ENCODE measurements at places on chromosomes 4 and X.

DNA sequence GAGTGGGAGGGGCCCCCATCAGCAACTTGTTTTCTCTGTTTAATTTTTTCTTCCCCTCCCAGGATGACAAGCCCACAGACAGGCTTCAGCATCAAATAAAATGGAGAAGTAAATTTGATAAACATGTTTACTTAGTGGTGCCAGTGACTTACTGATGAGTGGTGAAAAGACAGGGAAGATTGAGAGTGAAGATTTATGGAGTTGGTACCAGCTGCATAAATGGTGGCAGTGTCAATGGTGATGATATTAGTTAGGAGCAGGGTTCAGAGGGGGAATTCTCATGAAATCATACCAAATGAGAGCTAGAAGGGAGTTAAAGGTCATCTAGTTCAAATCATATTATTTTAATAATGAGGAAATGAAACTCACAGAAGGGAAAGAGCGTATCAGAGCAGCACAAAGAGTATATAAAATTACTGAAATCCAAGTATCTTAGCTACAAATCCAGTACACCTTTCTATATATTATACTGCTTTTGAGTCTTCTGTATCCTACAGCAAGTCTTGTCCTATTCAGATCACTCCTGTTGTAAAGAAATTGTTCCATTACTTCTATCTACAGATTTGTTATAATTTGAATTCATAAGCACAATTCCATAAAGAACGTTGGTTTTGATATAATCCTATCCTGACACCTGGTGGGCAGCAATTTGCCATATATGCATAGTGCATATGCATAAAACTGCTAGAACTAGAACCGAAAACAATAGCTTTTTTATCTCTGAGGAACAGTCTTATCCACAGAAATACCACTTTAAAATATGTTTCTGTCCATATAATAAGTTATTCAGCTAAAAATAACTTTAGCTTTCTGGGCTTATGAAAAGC lies 5.0 kb downstream of the P2RY10 start:
- no peak for DNase-seq

- no peak for DNase-seq
These were observed 12.0 kb downstream of the NHSL2 start for GRCh38 chrX:71922686-71923085.

GRCh38 chr4:106034751-106035150 lies 139.5 kb downstream of the NPNT start:
- DNase-seq: no peak

DNA sequence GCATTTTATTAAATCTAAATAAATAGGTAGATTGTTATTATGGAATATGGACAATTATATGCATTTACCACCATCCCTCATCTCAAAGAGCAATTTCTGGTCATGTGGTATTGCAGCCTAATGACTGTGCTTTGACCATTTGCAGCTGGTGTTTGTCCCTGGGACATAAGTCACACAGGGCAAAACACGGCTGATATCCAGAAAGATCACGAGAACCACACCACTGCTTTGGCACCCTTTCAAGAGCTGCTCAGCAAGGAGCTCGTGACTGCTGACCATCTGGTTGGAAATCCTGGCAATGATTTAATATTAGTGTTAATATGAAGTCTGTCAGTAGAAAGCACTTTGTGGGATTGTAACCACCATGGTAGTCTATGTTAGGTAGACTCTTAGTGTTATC lies 545.0 kb downstream of the GBA3 start:
- no peak for DNase-seq

DNA sequence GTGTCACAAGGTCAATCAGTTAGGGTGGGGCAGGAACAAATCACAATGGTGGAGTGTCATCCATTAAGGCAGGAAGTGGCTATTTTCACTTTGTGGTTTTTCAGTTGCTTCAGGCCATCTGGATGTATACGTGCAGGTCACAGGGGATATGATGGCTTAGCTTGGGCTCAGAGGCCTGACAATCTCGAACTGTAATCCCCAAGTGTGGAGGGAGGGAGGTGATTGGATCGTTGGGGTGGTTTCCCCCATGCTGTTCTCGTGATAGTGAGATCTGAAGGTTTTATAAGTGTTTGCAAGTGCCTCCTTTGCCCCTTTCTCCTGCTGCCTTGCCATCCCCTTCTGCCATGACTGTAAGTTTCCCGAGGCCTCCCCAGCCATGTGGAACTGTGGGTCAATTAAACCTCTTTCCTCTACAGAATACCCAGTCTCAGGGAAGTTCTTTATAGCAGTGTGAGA lies 36.7 kb upstream of the STS start:
- DNase-seq: no peak

DNA sequence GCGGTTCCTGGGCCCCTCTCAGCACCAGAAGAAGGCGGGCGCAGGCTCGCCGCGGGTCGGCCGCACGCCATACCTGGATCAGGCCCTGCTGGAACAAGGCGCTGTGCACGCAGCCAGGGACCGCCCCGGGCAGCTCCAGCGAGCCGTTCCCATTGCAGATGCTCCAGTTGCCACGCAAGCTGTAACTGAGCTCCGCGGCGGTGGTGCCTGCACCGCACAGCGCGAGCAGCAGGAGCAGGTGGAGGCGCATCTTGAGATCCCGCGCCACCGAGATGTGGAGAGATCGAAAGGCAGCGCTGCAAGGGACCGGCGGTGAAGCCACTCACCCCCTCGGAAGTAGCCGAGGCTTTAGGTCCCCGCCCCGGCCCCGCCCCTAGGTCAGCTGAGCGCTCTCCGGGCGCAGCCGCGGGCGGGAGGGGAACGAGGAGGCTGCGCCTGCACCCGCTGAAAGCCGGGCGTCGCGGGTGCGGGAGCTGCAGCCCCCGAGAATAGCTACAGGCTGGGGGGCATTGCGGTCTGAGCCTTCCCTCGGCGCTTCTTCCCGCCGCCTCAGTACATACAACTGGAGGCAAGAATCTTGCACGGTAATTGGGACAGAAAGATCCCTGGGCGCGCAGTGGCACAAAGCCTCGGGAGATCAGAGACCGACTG lies at the start of gene MANBA:
Gene MANBA (minus strand): TSS at position 324 of the 651 bp plus-strand sequence. CDS start 74 bp downstream, at position 250.
- DNase-seq: peak; percentile 81
